ENCODE measurements at places on chromosomes 2 and 18. TPM values are rescaled to one million over a fixed set of nuclear protein-coding genes. Genes with fewer than 3 reads are reported as not detected.

Gene GATA6
- total RNA-seq: 0.08 TPM

Gene ZNF236
- total RNA-seq: 25.7 TPM

Gene GREB1L
- total RNA-seq: not detected

- H3K4me1 ChIP-seq: no peaks in the 10 kb centered on the region
- H3K36me3 ChIP-seq: no peaks in the 10 kb centered on the region
- H3K4me3 ChIP-seq: no peak overlapping the region
- H3K27ac ChIP-seq: no peak overlapping the region
These were observed 163.0 kb downstream of the PHLPP1 start for GRCh38 chr18:62878305-62878704.

Measured in CD4-positive, alpha-beta T cell (primary cell).